ENCODE measurements at places on chromosomes 5 and 9.

GRCh38 chr5:109516390-109516789 is 106.6 kb upstream of the PJA2 start:
- no peak for DNase-seq

DNA sequence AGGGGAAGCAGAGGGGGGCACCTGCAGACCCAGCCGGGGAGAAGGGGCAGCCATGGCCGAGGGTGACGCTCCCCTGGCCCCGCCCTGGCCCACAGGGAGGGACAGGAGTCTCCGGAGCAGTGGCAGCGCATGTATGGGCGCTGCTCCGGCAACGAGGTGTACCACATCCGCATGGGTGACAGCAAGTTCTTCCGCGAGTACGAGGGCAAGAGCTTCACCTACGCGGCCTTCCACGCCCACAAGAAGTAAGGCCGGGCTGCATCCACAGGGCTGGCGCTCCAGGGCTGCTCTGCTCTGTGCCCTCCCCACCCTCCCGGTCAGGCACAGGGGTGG is 68.2 kb downstream of the KCNT1 start:
- no peak for DNase-seq

- no peak for DNase-seq
Observed at GRCh38 chr9:97438257-97438656, 26.4 kb downstream of the TDRD7 start.

GRCh38 chr5:81994679-81995078 is 22.9 kb downstream of the ATG10 start:
- no peak for DNase-seq

DNA sequence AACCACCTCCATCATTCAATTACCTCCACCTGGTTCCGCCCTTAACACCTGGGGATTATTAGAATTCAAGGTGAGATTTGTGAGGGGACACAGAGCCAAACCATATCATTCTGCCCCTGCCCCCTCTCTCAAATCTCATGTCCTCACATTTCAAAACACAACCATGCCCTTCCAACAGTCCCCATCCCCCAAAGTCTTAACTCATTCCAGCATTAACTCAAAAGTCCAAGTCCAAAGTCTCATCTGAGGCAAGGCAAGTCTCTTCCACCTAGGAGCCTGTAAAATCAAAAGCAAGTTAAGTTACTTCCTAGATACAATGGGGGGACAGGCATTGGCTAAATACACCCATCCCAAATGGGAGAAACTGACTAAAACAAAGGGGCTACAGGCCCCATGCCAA is 18.8 kb downstream of the PSIP1 start:
- no peak for DNase-seq

DNA sequence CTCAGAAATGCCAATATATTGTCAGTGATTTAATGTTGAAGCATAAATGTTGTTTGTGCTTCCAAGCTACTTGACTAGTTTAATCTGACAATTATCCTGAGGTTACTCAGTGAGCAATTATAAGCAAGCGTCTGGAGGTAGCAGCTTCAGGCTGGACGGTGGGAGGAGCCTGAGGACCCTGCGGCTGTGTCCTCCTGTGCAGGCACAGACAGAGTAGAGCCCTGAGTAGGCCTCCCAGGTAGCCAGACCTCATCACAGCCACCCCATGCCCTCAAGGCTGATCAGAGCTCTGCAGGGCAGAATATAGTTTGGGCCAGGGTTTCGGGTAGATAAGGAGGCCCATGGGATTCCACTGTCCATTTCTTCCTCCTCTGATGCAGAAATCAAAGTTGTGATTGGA is 153.6 kb downstream of the DRD1 start:
- no peak for DNase-seq

DNA sequence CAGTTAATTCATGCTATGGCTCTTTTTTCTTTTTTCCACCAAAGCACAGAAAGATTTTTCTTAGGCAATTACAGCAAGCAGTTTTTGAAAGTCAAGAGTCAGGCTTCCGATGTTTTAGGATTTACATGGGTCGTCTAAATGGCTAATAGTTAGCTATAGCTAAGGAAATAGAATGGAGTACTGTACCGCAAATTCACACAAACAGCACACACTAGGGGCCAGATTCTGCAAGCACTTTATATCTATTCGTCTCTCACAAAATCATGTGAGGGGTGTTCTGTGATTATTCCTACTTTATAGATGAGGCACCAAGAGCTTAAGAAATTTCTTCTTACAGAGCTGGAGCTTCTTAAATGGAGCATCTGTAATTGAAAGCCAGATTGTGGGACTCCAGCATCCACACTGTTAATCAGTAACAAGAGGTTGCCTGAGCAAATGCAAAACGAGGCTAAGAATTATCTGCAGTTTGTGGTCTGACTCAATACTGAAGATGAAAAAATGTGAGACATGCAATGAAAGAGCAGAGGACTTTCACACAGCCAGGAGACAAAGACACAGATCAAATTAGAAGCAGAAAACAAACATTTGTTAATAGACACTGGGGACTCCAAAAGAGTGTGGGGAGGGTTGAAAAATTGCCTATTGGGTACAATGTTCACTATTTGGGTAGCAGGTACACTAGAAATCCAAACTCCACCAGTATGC is 62.7 kb upstream of the CTXN3 start:
- DNase-seq = no peak

DNA sequence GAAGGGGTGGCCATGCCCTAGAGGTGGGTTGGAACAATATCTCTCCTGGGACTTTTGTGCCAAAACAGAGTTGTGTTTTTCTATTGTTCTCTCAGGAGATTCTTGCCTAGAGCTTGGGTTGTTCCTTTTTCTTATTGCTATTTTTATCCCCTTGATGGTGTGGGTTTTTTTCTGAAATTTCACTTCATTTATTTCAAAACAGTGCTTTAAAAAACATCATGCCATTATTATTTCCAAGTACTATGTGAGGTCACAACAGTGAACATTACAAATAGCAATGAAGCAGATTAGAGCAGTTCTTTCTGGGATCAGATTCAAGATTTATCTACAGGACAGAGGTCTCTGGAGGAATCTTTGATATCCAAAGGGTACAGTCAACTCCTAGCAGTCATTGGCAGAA is 76.6 kb downstream of the ACTBL2 start:
- DNase-seq = no peak

- DNase-seq = no peak
Observed at GRCh38 chr9:2765250-2765880, 48.1 kb downstream of the KCNV2 start.

- DNase-seq = no peak
Observed at GRCh38 chr9:107784235-107784958, 294.8 kb upstream of the KLF4 start.

GRCh38 chr5:5645198-5645597 is 222.7 kb downstream of the ICE1 start:
- no peak for DNase-seq

GRCh38 chr9:136577941-136578625 is 32.2 kb upstream of the NOTCH1 start:
- DNase-seq = no peak

GRCh38 chr9:99057665-99058625 is 47.0 kb upstream of the TGFBR1 start:
- peak; percentile 83 for DNase-seq

GRCh38 chr5:124627815-124628595 is 118.4 kb downstream of the ZNF608 start:
- DNase-seq = no peak

- DNase-seq = no peak
Observed at GRCh38 chr5:152113401-152113800, 188.8 kb upstream of the GLRA1 start.

- no peak for DNase-seq
Observed at GRCh38 chr5:11801061-11801460, 103.2 kb downstream of the CTNND2 start.

- peak; percentile 90 for DNase-seq
Observed at GRCh38 chr5:61162010-61162831, at the start of gene SMIM15. Gene SMIM15 (minus strand): TSS chr5:61162468. CDS start chr5:61160171, 2,297 bp downstream.

GRCh38 chr5:165333623-165334022 is 1828.2 kb downstream of the MAT2B start:
- no peak for DNase-seq

GRCh38 chr5:138274189-138274853 is at the start of gene GFRA3:
Gene GFRA3 (minus strand): TSS chr5:138274621. CDS start chr5:138274424, 197 bp downstream.
- DNase-seq = no peak

GRCh38 chr9:136143215-136144001 is 24.7 kb upstream of the TMEM250 start:
- DNase-seq = peak; percentile 39

DNA sequence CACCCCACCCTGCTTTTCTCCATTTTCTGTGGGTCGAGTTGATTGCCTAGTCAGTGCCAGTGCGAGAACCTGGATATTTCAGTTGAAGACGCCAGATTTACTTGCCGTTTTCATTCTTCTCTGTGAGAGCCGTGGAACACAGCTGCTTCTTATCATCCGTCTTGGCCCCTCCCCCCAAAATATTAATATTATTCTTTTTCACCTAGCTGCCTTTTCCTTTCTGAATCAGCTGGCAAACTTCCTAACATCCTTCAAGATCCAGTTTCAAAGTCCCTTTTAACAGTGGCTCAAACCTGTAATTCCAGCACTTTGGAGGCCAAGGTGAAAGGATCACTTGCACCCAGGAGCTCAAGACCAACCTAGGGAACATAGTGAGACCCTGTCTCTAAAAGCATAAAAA is 117.1 kb upstream of the RASA1 start:
- no peak for DNase-seq

DNA sequence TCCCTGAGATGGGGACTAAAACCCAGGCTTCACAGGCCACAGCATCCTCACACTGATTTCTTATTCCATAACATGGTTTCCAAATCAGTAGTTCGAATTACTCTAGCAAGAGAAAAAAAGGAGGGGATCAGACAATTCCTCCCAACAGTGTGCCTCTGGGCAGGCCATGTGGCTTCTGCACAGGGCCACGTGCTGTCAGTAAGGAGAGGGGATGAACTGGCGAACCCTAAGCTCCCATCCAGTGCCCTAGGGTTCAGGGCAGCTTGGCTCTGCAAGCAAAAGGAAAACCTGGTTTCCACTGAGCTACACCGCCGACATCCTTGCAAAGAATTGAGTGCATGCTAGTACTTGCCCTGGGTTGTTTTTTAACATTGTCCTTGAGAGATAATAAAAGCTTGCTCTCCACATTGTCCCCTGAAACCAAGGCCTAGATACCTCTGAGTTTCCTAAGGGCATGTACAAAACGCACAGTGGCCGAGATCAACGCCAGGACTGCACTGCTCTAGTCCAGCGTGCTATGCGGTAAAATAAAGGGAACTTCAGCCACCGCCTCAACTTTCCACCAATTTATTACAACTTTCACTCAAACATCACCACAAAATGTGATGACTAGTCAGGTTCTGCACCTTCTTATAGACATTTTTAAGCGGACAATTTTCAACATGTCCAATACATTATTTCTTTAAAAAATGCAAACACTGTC is 4.5 kb downstream of the CAMSAP1 start:
- no peak for DNase-seq

- DNase-seq = no peak
Observed at GRCh38 chr5:171681677-171682076, 103.9 kb upstream of the SMIM23 start.

DNA sequence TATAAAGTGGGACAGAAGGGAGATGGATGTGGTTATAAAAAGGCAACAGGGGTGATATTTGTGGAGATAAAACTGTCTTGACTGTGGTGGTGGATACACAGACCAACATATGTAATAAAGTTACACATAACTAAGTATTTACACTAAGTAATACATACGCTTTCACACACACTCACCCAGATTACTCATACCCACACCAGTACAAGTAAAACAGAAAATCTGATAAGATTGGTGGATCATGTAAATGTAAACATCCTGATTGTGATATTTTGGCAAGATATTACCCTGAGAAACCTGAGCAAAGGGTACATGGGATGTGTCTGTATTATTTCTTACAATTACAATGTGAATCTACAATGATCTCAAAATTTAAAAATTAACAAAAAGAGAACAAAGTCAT is 53.3 kb upstream of the SLIT3 start:
- no peak for DNase-seq

GRCh38 chr9:124054582-124055227 is 43.1 kb downstream of the LHX2 start:
- no peak for DNase-seq

GRCh38 chr9:115649991-115650472 is 503.6 kb upstream of the PAPPA start:
- no peak for DNase-seq

DNA sequence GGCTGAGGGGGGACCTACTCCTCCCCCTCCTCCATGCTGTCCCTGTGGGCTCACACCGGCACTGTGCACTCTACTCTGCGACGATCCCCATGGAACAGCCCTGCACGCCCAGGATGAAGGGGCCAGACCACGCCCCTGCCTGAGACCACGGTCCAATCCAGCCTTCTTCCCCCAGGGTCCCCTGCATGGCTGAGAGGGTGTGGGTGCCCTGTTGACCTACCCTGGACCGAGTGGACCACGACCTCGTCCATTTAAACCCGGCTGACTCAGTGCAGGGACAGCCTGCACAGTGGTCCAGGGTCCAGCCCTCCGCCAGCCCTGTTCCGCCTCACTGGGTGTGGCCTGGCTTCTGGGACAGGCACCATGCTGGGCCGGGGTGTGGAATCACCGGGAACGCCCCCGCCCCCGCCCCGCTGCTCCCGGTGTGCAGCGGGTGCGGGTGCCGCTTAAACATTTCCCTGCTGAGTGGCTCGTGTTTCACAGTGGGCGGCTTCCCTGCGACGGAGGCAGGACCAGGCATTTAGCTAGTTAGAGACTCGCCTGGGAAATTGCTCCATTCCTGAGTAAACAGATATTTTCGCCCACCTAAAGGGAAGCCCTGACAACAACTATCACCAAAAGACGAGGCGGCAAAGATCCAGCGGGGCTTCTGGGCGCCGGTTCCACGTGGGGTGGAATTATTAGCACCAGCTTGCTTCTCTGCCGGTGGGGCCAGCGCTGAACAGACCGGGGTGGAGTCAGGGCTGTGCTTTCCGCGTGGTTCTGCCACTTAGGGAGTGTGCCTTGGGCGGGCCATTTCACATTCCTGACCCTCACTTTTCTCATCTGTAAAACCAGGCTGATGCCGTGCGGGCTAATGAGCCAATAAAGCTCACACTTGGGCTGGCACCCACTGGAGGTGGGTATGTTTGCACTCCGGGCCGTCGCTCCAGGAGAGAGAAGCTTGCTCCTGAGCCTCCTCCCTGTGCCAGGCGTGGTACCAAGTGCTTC is 22.6 kb downstream of the DBH start:
- DNase-seq = no peak

DNA sequence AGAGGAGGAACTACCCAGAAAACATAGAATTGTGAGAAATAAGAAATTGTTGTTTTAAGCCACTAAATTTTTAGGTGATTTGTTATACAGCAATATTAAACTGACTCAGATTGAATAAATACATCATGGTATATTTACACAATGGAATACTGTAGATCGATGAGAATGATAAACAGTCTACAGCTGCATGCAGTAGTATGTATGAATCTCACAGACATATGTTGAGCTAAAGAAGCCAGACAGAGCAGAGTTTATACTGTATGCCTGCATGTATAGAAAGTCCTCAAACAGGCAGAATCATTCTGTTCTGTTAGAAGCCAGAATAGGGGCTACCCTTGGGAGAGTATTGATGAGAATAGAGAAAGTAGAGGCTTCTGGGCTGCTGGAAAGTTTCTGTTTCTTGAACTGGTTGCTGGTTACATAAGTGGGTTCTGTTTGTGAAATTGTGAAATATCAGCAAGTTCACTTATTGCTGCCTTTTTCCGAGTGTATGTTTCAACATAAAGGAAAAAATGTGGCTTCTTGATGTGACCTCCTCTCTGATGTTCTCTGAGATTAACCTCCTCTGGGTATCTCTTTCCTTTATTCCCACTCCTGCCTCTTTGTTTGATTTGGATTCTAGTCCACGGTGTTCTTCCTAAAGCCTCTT is 9.6 kb downstream of the KIAA1958 start:
- no peak for DNase-seq

All from OCI-LY7 (cell line).